ENCODE measurements at places on chromosomes 6 and 20.

- DNase-seq: peak; percentile 35
These were observed 25.5 kb upstream of the ASXL1 start for GRCh38 chr20:32332614-32333013.

- peak; percentile 28 for DNase-seq
These were observed 1.4 kb downstream of the ELOVL5 start for GRCh38 chr6:53347250-53347920.

- no peak for DNase-seq
These were observed 617.2 kb downstream of the PTPRT start for GRCh38 chr20:42572320-42573016.

DNA sequence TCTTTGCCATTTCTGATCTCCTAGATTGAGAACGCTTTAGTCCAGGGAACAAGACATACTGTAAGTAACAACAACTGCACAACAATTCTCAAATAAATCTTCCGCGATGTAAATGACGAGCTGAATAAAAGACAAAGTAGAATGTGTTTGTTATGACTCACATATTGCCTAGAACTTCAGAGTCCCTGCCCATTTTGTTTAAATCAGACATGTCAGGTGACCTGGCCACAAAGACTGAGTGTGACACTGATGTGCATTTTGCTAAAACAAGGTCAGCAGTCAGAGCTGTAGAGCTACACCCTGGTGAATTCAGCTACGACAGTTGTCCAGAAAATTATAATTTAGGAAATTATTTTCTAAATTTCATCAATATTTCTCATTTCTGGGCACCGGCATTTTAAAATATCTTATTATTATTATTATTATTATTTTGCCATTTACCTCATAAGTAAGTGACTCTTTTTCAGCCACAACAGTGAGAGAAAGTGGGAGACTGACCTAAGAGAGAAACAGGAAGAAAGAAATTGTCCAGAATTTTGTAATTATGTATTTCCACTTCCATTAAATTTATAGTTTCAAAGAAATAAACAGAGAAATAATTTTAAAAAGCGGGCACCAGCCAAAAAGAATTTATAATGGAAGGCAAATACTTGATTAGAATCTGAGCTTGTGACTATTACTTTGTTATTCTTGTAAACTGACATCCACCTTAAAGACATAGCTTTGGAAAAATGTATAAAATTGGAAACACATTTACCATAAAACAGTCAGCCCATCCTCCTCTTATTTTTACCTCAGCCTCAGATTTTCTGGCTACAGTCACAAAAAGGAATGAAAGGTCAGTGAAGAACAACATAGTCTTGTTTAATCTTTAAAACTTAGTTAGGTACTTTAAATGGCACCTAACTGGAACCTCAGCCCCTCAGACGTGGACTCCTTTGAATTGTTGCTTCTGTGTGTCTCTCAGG lies 157.0 kb upstream of the CITED2 start:
- no peak for DNase-seq

DNA sequence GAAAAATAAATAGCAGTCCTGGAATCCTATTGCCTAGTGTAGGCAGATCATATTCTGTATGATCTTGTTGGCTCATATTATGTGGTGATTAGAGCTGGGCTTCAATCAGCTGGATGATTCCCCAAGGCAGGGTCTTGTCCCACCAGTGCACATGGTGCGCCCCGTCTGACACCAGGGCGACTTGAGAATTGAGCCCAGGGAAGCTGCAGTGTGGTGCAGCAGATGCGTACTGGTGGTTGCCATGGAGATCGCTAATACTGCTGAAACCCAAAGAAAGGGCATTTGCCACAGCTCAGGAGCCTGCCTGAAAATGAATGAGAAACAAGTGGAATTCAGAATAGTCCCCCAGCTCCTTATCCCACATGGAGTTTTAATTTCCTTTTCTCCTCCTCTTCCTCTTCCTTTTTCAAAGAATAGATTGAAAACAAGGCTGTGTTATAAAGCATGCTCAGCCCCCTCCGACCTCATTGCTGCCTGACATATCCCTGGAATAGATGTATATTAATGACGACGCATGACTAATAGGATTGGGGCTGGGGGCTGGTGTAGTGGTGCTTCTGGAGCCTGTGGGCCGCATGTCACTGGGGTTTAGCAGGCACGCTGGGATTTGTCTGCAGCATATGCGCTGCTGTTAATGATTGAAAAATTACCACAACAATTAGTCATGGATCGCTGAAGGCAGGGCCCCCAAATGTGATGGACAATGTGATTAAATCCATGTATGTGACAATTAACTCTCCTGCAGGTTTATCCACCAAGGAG lies 210.5 kb downstream of the FARS2 start:
- no peak for DNase-seq

DNA sequence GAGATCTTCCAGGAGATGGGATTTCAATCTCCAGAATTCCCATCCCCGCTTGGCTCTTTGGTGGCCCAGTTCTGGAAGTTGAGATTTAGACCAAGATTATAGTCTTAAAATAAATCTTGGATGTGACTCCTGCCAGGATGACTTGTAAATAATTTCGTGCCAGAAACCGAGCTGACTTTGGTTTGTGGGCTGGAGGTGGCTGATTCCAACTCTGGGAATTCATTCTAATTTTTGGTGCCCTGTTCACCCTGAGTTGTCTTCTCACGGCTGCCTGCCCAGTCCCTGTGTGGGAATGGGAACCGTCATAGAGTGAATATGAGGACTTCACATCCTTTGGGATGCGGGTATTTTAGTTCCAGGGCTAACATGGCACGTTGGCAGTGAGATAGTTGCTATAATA lies 64.8 kb downstream of the JARID2 start:
- DNase-seq: no peak

GRCh38 chr6:132687306-132687705 lies 26.5 kb downstream of the VNN1 start:
- DNase-seq: peak; percentile 62

DNA sequence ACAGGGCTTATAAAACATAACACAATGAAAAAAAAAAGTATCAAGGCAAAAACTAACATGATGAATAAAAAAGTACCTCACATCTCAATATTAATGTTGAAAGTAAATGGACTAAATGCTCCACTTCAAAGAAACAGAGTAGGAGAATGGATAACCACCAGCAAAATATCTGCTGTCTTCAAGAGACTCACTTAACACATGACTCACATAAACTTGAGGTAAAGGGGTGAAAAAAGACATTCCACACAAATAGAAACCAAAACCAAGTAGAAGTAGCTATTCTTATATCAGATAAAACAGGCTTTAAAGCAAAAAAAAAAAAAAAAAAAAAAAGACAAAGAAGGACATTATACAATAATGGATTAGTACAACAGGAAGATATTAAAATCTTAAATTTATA lies 86.9 kb downstream of the TBC1D32 start:
- DNase-seq: peak; percentile 28

DNA sequence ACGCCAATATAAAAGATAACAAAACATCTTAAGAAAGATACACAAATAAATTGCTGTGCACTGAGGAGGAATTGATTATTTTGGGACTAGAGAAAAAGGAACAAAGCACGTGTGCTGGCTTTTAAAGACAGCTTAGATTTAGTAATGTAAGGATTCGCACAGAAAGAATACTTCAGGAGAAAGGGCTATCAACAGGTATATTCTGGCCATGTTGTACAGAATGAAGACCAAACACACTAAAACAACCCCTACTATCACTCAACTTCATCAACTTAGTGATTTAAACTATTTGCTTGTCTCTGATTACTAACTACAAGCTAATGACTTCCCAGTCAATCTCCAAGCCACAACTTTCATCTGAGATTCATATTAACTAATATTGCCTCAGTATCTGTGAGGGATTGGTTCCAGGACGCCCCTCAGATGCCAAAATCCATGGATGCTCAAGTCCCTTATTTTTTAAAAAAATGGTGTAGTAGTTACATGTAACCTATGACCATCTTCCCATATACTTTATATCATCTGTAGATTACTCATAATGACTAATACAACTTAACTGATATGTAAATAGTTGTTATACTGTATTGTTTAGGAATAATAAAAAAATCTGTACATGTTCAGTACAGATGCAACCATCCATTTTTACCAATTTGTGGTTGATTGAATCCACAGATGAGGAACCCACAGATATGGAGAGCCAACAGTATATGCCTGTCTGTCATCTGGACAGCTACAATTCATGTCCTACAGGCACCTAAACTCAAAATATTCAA lies 4.5 kb downstream of the DEK start:
- DNase-seq: peak; percentile 68

- no peak for DNase-seq
These were observed 51.0 kb downstream of the EDN3 start for GRCh38 chr20:59351157-59352040.

GRCh38 chr20:49747707-49748524 lies 34.2 kb upstream of the B4GALT5 start:
- DNase-seq: no peak

DNA sequence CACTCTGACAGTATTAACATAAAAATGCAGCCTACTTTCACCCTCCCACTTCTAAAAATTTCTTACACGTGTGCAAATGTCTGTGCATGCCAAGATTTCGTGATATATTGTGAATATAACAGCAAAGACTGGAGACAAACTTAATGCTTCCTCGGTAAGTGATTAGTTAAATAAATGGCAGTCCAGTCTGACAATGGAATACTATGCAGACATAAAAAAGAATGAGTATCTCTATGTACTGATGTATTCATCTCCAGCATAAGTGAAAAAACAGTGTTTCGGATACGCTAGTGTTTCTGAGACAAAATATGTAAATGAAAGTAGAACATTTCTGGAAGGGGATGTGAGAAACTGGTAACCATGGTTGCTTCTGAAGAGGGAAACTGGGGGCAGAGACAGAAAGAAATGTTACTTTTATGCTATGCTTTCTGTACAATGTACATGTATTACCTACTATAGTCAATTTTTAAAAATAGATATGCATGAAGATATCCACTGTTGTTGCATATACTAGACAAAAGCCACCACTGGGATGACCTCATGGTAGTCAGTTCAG lies 7.0 kb downstream of the SLC22A23 start:
- DNase-seq: no peak

DNA sequence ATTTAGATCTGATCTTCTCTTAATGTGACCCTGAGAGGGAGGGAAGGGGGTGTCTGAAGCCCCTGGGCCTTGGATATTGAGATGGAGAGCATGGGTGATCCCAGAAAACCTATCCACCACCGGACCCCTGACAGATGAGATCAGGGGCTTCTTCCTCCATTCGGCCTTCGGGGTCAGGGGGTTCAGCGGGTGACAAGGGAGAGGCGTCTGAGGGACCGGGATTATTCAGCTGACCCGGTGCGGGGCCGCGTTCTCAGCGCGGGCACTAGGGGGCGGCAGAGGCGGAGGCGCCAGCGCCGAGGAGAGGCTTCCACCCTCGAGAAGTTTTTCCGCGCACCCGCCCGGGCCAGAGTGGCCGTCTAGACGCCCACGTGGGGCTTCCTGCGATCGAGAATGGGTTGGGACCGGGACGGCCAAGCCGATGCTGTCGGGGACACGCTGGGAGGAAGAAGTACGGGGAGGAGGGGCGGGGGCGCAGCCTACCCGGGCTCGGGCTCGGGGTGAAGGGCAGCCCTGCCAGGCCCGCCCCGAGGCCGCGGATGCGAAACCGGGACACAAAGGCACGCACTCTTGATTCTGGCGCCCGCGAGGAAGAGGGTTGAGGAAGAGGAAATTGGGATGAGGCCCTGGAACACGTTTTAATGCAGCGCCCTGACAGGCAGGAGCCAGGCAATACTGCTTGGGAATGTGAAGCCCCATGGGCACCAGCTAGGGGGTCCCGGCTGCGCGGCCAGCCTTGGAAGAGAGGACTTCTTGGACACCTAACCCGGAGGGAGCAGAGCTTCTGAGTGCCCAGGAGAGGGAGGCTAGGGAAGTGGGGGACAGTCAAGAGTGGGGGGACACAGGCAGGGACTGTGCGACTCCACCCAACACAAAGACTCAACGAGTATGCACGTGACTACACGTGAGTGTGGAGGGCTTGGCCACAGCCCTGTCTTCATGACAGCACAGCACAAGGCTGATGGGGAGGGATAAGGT lies 30.6 kb downstream of the COL11A2 start:
- peak; percentile 49 for DNase-seq

- no peak for DNase-seq
These were observed 102.6 kb downstream of the SNAP25 start for GRCh38 chr20:10321138-10321717.

GRCh38 chr6:82995066-82995465 lies 70.6 kb downstream of the UBE3D start:
- DNase-seq: no peak

GRCh38 chr6:43942616-43943015 lies 172.6 kb downstream of the VEGFA start:
- DNase-seq: no peak

DNA sequence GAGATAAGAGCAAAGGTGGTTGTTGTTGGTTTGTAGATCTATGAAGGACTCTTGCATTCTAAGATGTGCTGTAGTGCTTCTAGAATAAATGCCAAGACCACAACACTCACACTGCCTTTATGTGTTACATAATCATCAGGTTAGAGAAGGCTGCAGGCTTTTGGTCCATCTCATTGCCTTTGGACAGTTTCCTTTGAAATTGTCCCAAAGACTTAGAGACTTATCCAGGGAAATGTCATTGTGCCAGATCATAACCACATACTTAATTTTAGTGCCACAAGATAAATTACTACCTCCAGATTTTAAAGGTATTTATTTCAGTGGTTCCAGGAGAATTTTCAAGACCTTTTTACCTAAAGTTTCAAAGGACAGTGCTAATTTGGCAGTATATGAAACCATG lies 666.6 kb upstream of the CITED2 start:
- DNase-seq: no peak

DNA sequence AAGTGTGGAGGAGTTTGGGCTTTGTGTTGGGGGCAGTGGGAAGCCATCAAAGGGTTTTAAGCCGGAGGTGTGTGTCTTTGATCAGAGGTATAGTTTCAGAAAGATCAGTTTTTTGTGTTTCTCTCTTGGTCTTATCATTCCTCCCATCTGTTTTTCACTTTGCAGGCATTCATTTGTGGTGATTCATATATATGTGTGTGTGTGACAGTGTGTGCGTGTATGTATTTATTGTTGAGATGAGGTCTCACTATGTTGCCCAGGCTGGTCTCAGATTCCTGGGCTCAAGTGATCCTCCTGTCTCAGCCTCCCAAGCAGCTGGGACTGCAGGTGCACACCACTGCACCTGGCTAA lies 11.1 kb upstream of the SERINC3 start:
- DNase-seq: peak; percentile 65

DNA sequence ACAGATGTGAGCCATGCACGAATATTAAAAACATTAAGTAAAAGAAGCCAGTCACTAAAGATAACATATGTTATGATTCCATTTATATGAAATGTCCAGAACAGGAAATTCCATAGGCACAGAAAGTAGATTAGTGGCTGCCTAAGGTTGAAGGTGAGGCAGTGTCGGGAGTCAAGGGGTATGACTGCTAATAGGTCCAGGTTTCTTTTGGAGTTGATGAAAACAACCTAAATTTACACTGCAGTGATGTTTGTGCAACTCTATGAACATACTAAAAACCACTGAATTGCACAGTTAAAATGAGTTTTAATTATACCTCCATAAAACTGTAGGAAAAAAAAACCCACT lies 14.4 kb downstream of the SRPK1 start:
- peak; percentile 54 for DNase-seq

- no peak for DNase-seq
These were observed 33.6 kb downstream of the CDK19 start for GRCh38 chr6:110781522-110782214.

GRCh38 chr6:33689879-33690278 lies 21.6 kb downstream of the UQCC2 start:
- no peak for DNase-seq

GRCh38 chr20:44993343-44993742 lies 27.0 kb downstream of the STK4 start:
- DNase-seq: peak; percentile 11
